ENCODE measurements at places on chromosomes 7 and 10. TPM values are rescaled to one million over a fixed set of nuclear protein-coding genes. Genes with fewer than 3 reads are reported as not detected.
A peak's percentile ranks its signal among the peaks of the same experiment; 100 is the strongest.

The TES gene
- 114 TPM for total RNA-seq

The SEMA3E gene
- not detected for total RNA-seq

The CDK1 gene
- 0.70 TPM for total RNA-seq

The SSC4D gene
- total RNA-seq: not detected

The CCZ1B gene
- 79.1 TPM for total RNA-seq

The OPALIN gene
- total RNA-seq: not detected

The URGCP gene
- 26.4 TPM for total RNA-seq

The ABCA13 gene
- not detected for total RNA-seq

The SEMA3D gene
- not detected for total RNA-seq

The SLC26A3 gene
- not detected for total RNA-seq

The DDX50 gene
- total RNA-seq: 41.5 TPM

DNA sequence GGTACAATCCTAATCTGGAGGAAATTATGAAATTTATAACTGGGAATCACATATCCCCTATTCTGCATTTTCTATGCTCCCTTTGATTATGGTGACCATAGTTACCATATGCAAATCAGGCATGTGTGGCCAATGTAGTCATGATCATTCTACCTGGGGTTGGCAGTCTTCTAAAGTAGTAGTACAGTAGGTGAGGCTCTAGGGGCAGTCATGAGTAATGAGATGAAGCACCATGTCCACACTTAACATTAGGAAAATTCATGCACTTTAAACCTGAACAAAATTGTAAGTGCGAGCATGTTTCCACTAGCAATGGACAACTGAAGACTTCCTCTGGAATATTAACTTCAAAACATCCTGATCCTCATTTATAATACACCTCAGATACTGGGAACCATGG lies 545.9 kb downstream of the SUGCT start:
- no peaks in the 10 kb centered on the region for H3K4me1 ChIP-seq
- H3K4me3 ChIP-seq: no peak overlapping the region
- H3K27me3 ChIP-seq: no peaks in the 10 kb centered on the region
- H3K27ac ChIP-seq: no peak overlapping the region
- no peak for DNase-seq

DNA sequence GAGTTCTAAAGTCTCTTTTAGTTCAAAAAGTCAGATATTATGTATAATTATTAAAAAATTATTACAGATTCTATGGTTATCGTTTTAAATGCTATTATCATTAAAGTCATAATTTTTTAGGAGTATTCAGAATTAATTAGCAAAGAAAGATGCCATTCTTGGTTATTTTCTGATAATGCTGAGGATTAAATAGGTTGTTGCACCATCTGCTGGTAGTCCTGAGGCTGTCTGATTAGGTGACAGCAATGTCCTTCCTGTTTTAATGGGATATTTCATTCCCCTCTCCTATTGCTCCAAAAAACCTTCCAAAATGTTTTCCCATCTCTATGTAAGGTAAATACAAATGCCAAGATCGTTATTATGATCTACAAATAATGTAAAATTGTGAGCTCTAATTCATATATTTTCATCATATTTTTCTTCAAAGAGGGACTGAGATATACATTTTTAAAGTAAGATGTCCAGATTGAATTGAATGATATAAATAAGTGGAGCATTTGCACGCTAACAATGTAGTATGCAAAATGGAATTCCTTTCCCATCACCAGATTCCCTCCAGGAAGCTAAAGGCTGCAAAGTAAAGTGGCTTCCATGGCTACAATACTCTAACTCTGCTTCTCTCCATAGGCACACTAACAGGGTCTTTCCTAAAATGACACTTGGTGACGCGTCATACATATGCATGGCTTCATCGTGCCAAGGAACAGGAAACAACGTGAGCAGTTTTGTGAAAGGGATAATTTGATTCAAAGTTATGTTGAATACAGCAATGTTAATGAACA lies 58.8 kb upstream of the AKR1E2 start:
- no peaks in the 10 kb centered on the region for H3K4me1 ChIP-seq
- no peak overlapping the region for H3K27ac ChIP-seq
- H3K27me3 ChIP-seq: peaks cover 3% of the 10 kb centered on the region
- DNase-seq: no peak
- no peak overlapping the region for H3K4me3 ChIP-seq

GRCh38 chr7:39510864-39511354 lies 55.3 kb upstream of the YAE1 start:
- no peak for DNase-seq
- no peaks in the 10 kb centered on the region for H3K36me3 ChIP-seq
- H3K4me1 ChIP-seq: no peaks in the 10 kb centered on the region

DNA sequence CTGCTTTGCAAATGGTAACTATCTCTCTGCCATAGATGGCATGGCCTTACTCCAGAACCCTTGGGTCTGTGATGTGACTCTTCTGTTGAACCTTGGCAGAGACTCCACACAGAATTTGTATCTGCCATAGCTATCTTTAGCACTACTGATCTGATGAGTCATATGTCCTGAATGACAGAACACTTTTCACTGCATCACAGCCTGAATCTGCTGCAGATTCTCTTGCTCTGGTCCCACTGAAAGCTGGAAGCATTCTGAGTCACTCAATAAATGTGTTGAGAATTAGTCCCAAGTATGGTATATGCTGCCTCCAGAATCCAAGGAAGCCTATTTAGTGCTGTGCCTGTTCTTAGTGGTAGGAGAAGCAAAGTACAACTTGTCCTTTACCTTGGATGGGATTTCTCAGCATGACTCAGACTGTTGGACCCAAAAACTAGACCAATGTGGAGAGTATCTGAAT lies 39.5 kb upstream of the ANKRD1 start:
- no peaks in the 10 kb centered on the region for H3K27me3 ChIP-seq
- no peak overlapping the region for H3K27ac ChIP-seq
- no peak for DNase-seq
- no peaks in the 10 kb centered on the region for H3K36me3 ChIP-seq

GRCh38 chr10:125151553-125152449 lies 8.6 kb downstream of the CTBP2 start:
- no peaks in the 10 kb centered on the region for H3K36me3 ChIP-seq
- H3K27me3 ChIP-seq: no peaks in the 10 kb centered on the region
- no peak for DNase-seq
- no peaks in the 10 kb centered on the region for H3K4me1 ChIP-seq
- H3K27ac ChIP-seq: no peak overlapping the region

GRCh38 chr10:73591935-73592699 lies 975 bp upstream of the USP54 start:
- DNase-seq: no peak
- H3K27me3 ChIP-seq: no peaks in the 10 kb centered on the region
- H3K4me1 ChIP-seq: peaks cover 17% of the 10 kb centered on the region
- peak overlapping the region; percentile 31 for H3K27ac ChIP-seq
- H3K36me3 ChIP-seq: no peaks in the 10 kb centered on the region

- no peak for DNase-seq
- no peaks in the 10 kb centered on the region for H3K36me3 ChIP-seq
- no peaks in the 10 kb centered on the region for H3K4me1 ChIP-seq
- no peak overlapping the region for H3K4me3 ChIP-seq
- no peak overlapping the region for H3K27ac ChIP-seq
Measured at GRCh38 chr10:2294739-2295138, 557.4 kb upstream of the ADARB2 start.

DNA sequence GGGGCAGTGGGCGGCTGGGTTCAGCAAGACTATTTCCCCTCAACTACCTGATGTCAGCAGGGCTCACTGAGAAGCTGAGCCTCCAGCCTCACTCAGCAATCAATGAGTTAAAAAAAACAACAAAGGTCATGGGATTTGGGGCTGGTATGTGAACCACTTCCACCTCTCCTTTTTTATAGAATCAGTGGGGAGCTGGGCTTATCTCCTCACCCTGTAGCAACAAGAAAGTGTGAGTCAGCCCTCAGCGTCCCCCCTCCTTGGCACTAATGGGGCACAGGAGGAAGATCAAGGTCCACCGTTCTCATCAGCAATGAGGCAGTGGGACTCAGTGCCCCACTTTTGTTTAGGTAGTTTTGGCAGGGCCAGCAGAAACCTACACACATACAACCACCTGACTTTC lies 823.5 kb upstream of the POM121L12 start:
- no peaks in the 10 kb centered on the region for H3K27me3 ChIP-seq
- no peaks in the 10 kb centered on the region for H3K4me1 ChIP-seq
- no peak for DNase-seq
- no peak overlapping the region for H3K27ac ChIP-seq
- no peak overlapping the region for H3K4me3 ChIP-seq

GRCh38 chr10:64574371-64574770 lies 1053.2 kb downstream of the REEP3 start:
- DNase-seq: no peak
- no peak overlapping the region for H3K4me3 ChIP-seq
- H3K27me3 ChIP-seq: no peaks in the 10 kb centered on the region
- H3K27ac ChIP-seq: no peak overlapping the region
- H3K36me3 ChIP-seq: no peaks in the 10 kb centered on the region

DNA sequence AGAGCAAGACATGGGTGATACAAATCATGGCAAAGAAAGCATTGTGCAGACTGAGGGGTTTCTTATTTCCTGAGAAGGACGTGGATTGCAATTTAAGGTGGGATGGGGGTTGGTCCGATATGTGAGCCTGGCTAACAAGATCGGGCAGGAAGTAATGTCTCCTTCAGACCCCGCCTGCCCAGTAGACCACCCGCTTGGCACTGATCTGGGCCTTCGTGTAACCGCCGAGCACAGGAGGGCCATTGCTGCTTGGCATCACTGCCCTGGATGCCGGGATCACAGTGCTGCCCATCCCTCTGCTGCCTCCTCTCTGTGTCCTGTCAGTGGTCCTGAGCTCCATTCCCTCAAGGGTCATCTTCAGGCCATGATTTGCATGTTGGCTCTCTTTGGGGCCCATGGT lies 214.6 kb upstream of the ZNF32 start:
- no peak for DNase-seq
- H3K4me3 ChIP-seq: no peak overlapping the region
- no peaks in the 10 kb centered on the region for H3K27me3 ChIP-seq
- no peaks in the 10 kb centered on the region for H3K4me1 ChIP-seq
- H3K27ac ChIP-seq: no peak overlapping the region

- H3K36me3 ChIP-seq: peaks cover 11% of the 10 kb centered on the region
- no peak for DNase-seq
- no peak overlapping the region for H3K4me3 ChIP-seq
- no peaks in the 10 kb centered on the region for H3K27me3 ChIP-seq
- no peak overlapping the region for H3K27ac ChIP-seq
Measured at GRCh38 chr7:99024066-99024465, 119.8 kb downstream of the SMURF1 start.

- no peak overlapping the region for H3K27ac ChIP-seq
- DNase-seq: no peak
- H3K36me3 ChIP-seq: no peaks in the 10 kb centered on the region
Measured at GRCh38 chr10:1643908-1644179, 93.5 kb downstream of the ADARB2 start.

- no peak overlapping the region for H3K4me3 ChIP-seq
- no peaks in the 10 kb centered on the region for H3K36me3 ChIP-seq
- DNase-seq: no peak
- H3K27ac ChIP-seq: no peak overlapping the region
- no peaks in the 10 kb centered on the region for H3K4me1 ChIP-seq
Measured at GRCh38 chr10:43090188-43090587, 13.3 kb downstream of the RET start.

DNA sequence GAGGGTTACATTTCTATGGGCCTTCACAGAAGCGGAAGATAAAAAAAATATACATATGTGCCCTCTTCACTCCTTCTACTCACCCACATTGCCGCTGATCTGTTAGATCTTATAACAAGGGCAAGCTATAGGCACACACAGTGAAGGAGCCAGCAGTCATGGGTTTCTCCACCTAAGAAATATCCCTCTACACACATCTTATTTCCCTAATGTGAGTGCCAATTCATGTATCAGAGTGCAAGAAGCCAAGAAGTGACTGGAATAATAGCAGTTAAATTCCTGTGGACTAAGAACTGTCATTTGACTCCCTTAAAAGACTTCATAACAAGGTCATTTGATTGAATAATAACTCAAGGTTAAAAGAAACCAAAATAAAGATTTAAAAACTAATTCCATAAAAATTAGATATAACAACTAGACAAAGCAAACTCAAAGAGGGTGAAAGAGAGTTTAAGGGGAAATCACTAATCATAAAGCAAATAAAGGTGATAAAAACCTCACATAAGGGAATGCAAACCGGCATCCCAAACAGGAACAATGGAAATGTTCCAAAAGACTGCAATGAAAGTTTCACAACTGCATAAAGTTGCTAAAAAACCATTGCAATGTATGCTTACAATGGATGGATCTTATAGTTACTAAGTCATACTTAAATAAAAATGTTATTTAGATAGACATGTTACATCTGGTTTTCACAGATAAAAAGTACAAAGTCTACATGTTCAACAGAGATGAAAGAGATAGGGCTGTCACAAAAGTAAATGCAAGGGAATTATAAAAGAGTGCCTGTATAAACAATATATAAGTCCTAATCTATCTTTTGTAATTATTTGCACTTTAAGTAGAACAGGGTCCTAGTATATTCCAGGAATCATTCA lies 42.8 kb downstream of the ARHGAP21 start:
- H3K36me3 ChIP-seq: no peaks in the 10 kb centered on the region
- no peak overlapping the region for H3K4me3 ChIP-seq
- no peaks in the 10 kb centered on the region for H3K27me3 ChIP-seq
- H3K27ac ChIP-seq: no peak overlapping the region
- H3K4me1 ChIP-seq: no peaks in the 10 kb centered on the region

DNA sequence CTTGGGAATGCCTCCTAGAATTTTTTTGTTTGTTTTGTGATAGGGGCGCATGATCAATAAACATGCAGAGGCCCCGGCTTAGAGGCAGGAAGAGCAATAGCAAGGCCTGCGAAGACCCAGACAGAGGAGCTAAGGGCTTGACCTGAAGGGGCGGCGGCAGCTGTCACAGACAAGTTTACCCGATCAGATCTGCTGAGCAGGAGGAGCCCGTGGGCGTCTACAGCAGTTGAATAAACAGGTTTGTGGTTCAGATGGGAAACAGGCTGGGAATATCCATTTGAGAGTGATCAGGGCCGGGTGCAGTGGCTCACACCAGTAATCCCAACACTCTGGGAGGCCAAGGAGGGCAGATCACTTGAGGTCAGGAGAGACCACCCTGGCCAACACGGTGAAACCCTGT lies 126.0 kb upstream of the CALN1 start:
- H3K27ac ChIP-seq: no peak overlapping the region
- no peaks in the 10 kb centered on the region for H3K4me1 ChIP-seq
- H3K4me3 ChIP-seq: no peak overlapping the region
- no peaks in the 10 kb centered on the region for H3K27me3 ChIP-seq

GRCh38 chr7:18363751-18364380 lies 131.7 kb upstream of the HDAC9 start:
- no peaks in the 10 kb centered on the region for H3K36me3 ChIP-seq
- H3K27me3 ChIP-seq: no peaks in the 10 kb centered on the region
- no peak for DNase-seq

- H3K27me3 ChIP-seq: no peaks in the 10 kb centered on the region
- peaks cover 20% of the 10 kb centered on the region for H3K4me1 ChIP-seq
- peak; percentile 92 for DNase-seq
- H3K4me3 ChIP-seq: peak overlapping the region; percentile 99
Measured at GRCh38 chr7:5396999-5397663, 26.5 kb downstream of the TNRC18 start.

- no peaks in the 10 kb centered on the region for H3K36me3 ChIP-seq
- no peak overlapping the region for H3K27ac ChIP-seq
- H3K27me3 ChIP-seq: no peaks in the 10 kb centered on the region
- no peak for DNase-seq
Measured at GRCh38 chr10:61323726-61324125, 129.5 kb downstream of the TMEM26 start.
